Calu3 (cell line): ENCODE measurements at places on chromosomes 11 and 22. TPM values are rescaled to one million over a fixed set of nuclear protein-coding genes. Genes with fewer than 3 reads are reported as not detected.

OR51G2 gene
- not detected in 2 replicates for total RNA-seq

LINC01488 gene
- total RNA-seq: not detected in 2 replicates

IL17RA gene
- 14.1 and 18.0 TPM in 2 replicates for total RNA-seq

SPTBN2 gene
- total RNA-seq: 41.3 and 46.3 TPM in 2 replicates

RAB38 gene
- total RNA-seq: 6.3 and 7.3 TPM in 2 replicates

TMEM86A gene
- 8.8 and 11.9 TPM in 2 replicates for total RNA-seq

HTR3A gene
- total RNA-seq: 0.42 TPM in 1 of 2 replicates, not detected in the other

DNA sequence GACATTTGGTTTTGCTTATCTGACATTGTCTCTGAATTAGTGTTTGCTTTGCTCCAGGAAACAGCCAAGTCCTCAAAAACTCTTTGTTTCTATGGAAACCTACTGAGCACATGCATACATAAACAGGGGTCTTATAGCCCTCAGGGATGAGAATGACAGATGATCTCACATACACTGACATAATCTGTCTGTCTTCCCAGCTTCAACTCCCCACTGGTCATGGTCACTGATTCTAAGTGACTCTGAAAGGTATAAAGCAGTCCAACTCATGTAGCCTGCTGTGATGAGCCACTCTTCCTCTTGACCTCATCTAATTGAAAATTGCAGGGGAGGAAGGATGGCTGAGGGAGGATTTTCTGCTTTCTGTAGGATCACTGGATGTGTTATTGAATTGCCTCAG is 12.6 kb downstream of the ZNF143 start:
- DNase-seq: no peak

DNA sequence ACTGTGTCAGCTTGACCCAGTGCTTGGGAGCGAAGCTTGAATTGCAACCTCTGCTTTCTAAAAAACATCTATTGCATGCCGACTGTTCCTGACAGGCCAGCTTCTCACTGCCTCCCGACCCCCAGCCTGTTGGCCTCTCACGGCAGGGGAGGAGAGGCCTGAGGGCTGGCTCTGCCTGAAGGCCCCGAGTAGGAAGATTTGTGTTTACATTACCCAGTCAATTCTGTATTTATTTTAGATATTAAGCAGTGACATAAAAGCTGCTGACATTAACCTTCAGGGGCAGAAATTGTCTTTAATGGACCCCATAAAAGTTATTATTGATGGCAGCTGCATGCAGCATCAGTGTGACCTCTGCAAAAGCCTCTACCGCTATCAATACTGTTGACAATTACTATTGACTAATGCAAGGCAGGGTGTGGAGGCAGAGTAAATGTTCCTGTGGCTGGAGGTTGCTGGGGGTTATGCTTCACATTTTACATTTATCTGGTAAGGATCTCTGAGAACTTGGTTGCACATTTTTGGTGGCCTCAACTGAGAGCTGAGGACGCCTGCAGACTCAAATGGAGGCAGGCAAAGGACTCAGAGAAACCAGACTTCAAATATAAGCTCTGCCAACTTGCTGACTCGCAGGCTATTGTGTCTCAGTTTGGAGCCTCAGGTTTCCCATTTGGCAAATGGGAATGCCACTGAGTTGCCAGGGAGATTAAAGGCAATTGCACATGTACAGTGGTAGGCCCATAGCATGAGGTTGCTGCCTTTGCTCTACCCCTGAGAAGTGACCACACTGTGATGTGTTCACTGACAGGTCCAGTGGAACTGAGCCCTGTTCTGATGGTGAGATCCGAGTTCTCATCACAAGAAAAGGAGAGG is 380.5 kb downstream of the TENM4 start:
- DNase-seq: no peak

- no peak for DNase-seq
These were observed 25.6 kb downstream of the PANX1 start for GRCh38 chr11:94154095-94154856.

- DNase-seq: no peak
These were observed 43.8 kb downstream of the PRR5L start for GRCh38 chr11:36339888-36340287.

GRCh38 chr11:21761000-21761399 is 431.9 kb upstream of the ANO5 start:
- no peak for DNase-seq

DNA sequence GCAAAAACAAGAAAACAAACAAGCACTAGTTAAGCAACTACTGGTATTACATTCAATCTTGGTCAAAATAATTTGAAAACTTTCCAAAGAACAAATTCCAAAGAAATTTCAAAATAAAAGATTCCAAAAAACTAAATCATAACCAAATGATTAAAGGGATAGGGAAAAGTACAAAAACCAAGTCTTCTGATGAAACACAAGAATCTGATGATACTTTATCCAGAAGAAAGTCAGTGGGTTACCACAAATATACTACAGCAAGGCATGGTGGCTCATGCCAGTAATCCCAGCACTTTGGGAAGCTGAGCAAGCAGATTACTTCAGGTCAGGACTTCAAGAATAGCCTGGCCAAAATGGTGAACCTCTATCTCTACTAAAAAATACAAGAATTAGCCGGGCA is 59.1 kb downstream of the NUP98 start:
- DNase-seq: no peak

DNA sequence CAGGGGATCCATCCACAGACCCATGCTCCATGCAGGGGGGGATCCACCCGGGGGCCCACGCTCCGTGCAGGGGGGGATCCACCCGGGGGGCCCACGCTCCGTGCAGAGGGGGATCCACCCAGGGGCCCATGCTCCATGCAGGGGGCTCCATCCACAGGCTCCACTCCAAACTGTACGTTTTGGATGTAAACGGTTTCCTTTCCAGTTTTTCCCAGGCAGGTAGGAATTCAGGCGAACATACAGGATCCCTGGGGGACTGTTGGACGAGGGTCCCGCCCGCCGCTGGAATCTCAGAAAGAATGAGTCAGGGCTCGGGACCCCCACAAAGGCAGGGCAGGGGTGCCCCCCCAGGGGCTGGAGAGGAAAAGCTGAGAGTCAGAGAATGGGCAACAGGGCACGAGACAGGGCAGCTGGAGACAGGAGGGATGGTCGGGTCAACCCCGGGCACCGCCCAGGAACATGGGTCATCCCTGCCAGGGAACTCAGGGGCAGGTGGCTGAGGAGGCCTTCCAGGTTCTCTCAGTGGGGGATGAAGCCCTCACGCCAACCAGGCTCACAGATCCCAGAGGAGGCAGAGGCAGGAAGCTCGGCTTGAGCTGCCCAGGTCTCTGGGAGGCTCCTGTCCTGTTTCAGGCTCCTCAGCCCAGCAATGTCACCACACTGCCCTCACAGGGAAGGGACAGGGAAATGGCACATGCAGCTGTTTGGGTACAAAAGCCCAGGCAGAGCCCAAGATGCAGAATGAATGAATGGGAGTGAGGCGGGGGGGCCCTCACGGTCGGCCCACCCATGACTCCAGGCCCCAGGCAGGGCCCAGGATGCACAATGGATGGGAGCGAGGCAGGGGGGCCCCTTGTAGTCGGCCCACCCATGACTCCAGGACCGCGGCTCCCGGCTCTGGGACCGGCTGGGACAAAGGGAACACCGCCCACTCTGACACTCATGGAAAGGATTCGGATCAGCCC is 200.2 kb downstream of the BRD1 start:
- DNase-seq: peak; percentile 21

- no peak for DNase-seq
These were observed 8.3 kb downstream of the OSBPL5 start for GRCh38 chr11:3156661-3157311.

GRCh38 chr11:124514131-124514530 is 29.3 kb downstream of the OR8B12 start:
- no peak for DNase-seq

GRCh38 chr22:28413612-28414399 is 265.8 kb downstream of the TTC28 start:
- DNase-seq: no peak

GRCh38 chr11:95520369-95521132 is 269.0 kb downstream of the FAM76B start:
- DNase-seq: no peak

DNA sequence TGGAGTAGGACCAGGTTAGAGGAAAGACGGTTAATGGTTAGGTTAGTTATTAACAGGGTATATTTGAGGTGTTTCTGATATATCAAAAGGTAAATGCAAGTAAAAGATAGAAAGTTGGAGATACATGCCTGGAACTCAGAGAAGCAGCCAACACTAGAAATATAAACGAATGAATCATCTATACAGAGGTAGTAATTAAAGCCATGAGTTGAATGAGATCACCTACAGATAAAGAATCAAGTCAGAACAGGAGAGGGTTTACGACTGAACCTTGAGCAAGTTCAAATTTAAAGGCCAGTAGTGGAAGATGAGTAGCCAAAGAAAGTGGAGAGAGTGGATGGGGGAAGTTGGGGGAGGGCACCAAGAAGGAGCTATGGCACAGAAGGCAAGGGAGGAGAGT is 73.9 kb downstream of the SPON1 start:
- DNase-seq: no peak

GRCh38 chr11:126332221-126332711 is 23.2 kb upstream of the ST3GAL4 start:
- DNase-seq: no peak

- no peak for DNase-seq
These were observed 43.9 kb downstream of the NFAM1 start for GRCh38 chr22:42388130-42388797.

DNA sequence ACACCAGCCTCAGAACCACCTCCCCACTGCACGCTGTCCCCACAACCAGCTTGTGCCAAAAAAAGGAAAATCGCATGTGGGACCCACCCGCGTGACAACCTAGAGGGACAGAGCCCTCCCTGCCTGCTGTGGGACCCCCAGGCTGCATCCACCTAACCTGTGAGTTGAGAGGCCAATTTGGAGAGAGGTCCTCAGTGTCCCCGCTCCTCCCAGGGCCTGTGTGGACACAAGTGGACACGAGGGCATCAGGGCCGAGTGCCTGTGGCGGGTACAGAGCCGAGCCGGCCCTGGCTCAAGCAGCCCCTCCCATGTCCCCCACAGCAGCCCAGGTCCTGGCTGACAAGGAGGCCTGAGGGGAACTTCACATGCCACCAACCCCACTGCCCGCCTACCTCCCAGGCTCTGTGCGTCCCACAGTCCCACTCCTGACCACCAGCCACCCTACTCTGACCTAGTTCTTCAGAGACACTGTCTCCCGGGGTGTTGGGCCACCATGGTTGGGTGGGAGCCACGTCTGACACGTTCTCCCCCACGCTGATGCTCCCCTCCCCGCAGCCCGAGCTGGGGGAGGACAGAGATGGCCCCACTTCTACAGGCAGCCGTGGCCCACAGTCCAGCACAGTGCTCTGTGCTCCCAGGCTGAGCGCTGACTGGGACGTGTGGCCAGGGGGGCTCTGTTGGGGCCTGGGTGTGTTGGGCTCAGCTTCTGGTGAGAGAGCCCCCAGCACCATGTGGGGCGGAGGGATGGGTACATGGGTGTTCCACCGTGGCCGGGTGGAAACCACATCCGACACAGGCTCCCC is 19.2 kb downstream of the SELENOO start:
- no peak for DNase-seq

DNA sequence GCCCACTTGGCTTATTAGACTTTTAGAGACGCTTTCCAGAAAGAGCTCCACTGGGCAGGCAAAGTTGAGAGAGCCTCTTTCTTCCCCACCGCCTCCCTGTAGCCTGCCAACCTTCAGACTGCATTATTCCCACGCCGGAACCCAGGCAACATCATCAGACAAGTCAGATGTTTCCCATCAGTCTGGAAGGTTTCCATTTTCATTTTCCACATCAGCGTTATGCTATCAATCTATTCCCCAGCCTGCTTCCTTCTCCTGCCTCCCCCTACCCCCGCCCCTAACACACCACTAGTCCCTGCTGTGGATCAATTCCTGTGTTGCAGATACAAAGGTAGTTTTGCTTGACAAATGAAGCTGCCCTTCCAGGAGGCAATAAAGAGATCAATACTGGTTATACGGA is 184.8 kb downstream of the DSCAML1 start:
- DNase-seq: no peak

DNA sequence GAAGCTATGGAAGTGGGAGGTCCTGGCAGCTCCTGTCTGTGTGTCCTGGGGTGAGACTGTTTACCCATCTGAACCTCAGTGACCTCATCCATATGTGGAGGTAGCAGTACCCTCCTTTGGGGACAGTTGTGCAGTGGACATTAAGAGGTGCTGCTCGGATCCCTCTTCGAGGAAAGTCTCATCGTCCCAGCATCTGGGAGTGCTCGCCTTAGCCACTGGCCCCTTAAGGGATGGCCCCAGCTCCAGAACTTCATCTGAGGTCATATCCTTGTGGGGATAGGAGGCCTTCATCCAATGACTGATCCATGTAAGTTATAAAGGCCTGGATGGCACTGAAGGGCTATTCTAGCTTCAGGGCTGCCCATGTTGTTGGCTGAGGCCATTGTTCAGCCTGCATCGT is 538.1 kb downstream of the MIAT start:
- DNase-seq: no peak
